ENCODE measurements at places on chromosomes 7 and 10.

DNA sequence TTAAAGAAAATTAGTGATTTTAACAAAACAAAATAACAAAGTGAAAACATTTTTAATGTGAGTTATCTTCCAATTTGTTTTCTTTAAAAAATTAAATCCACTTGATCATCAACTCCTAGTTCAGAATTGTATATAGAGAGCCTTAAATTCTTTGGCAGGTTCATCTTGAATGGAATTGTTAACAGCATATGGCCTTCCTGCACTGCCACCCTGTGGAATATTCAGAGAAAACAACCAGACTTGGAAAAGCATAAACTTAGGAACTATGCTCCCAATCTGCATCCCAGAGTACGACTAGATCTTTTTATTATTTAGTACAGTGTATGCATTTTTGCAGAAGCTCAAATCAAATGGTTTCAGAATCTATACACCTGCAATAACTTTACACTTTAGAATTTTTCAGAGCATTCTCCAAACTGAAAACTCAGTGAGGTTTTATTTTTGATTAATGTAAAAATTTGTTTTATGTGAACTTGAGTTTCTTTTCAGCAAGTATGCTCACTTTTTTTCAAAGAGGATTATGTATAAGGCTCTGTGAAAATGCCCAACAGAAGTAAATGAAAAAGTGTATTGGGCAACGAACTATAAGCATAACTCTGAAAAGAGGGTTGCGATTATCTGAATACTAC is 44.9 kb upstream of the ANK3 start:
- peak; percentile 85 for DNase-seq

- no peak for DNase-seq
Observed at GRCh38 chr7:37212556-37212955, 236.1 kb downstream of the ELMO1 start.

DNA sequence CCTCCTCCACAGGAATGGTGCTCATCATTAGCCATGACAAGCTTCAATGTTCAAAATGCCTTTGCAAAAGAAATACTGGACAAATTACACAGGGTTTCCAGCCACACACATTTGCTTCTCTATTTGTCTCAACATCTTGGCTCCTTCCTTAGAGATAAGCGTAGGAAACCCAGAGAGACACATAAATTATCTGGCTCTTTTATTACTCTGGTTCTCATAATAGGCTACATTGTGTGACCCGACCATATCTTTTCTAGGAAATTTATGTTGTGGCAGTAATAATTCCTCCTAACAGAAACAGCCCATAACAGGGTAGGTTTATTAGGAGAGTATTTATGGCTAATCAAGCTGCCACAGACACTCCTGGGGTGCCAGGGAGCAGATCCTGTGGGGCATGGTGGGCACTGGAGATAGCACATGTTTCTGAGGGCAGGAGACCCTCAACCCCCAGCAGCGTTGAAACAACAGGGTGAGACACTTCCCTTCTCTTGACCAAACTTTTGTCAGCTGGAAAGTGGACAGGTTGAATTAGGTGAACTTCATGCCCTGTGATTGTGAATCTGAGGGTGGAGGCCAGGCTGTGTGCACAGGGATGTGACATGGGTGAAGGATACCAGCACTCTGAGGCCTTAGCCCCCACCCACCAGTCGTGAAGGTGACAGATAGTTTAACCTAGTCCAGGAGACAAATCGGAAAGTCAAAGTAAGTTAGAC is 295.9 kb upstream of the ZNF32 start:
- DNase-seq: no peak

- DNase-seq: no peak
Observed at GRCh38 chr10:62614389-62615157, 189.9 kb upstream of the ADO start.

All from globus pallidus (tissue), 1 donor.